ENCODE measurements at places on chromosomes 3 and 15.

GRCh38 chr15:65638681-65639089, 16.9 kb downstream of the SLC24A1 start:
- peak; percentile 91 for DNase-seq

DNA sequence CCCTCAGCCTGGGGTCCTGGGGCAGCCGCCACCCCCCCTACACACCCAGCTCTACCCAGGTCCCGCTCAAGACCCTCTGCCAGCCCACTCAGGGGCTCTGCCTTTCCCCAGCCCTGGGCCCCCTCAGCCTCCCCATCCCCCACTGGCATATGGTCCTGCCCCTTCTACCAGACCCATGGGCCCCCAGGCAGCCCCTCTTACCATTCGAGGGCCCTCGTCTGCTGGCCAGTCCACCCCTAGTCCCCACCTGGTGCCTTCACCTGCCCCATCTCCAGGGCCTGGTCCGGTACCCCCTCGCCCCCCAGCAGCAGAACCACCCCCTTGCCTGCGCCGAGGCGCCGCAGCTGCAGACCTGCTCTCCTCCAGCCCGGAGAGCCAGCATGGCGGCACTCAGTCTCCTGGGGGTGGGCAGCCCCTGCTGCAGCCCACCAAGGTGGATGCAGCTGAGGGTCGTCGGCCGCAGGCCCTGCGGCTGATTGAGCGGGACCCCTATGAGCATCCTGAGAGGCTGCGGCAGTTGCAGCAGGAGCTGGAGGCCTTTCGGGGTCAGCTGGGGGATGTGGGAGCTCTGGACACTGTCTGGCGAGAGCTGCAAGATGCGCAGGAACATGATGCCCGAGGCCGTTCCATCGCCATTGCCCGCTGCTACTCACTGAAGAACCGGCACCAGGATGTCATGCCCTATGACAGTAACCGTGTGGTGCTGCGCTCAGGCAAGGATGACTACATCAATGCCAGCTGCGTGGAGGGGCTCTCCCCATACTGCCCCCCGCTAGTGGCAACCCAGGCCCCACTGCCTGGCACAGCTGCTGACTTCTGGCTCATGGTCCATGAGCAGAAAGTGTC, 30.2 kb downstream of the PTPN23 start:
- no peak for DNase-seq

DNA sequence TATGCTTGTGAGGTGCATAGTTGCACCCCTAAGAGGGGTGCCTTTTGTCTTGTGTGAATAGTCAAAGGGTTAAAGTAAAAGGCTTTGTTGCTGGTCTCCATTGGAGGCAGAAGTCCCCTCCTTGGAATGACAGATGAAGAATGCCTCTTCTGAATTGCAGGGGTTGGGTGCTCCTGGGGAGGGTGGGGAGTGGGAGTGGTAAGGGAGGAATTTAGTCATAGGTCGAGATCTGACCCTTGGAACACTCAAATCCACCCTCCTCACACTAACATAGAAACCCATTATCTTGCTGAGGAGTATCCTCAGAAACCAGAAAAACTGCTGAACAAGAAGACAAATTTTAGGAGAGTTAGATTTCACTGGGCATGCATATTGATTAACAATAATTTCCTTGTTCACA, 4.7 kb downstream of the CTXND1 start:
- DNase-seq, result no peak

- DNase-seq, result no peak
Measured at GRCh38 chr3:64677961-64678716, 9.7 kb downstream of the ADAMTS9 start.

GRCh38 chr3:126527455-126528211, 3.7 kb downstream of the CHST13 start:
- peak; percentile 33 for DNase-seq

Measured in NCI-H82 (cell line).